ENCODE measurements at places on chromosomes 12 and 14.

- DNase-seq, result no peak
Observed at GRCh38 chr12:88546226-88546625, 34.0 kb downstream of the KITLG start.

DNA sequence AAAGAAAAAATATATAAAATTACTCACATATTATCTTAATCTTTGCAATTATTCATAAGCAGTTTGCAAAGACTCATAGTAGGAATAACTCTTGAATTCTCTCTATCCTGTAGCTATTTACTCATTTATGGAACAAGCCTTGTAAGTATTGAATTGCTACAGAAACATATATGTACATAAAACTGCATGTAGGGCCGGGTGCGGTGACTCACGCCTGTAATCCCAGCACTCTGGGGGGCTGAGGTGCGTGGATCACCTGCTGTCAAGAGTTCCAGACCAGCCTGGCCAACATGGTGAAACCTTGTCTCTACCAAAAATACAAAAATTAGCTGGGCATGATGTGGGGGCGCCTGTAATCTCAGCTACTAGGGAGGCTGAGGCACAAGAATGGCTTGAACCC is 286.2 kb downstream of the PPFIA2 start:
- DNase-seq, result no peak

GRCh38 chr14:39028620-39029019 is 74.4 kb downstream of the SEC23A start:
- DNase-seq, result no peak

DNA sequence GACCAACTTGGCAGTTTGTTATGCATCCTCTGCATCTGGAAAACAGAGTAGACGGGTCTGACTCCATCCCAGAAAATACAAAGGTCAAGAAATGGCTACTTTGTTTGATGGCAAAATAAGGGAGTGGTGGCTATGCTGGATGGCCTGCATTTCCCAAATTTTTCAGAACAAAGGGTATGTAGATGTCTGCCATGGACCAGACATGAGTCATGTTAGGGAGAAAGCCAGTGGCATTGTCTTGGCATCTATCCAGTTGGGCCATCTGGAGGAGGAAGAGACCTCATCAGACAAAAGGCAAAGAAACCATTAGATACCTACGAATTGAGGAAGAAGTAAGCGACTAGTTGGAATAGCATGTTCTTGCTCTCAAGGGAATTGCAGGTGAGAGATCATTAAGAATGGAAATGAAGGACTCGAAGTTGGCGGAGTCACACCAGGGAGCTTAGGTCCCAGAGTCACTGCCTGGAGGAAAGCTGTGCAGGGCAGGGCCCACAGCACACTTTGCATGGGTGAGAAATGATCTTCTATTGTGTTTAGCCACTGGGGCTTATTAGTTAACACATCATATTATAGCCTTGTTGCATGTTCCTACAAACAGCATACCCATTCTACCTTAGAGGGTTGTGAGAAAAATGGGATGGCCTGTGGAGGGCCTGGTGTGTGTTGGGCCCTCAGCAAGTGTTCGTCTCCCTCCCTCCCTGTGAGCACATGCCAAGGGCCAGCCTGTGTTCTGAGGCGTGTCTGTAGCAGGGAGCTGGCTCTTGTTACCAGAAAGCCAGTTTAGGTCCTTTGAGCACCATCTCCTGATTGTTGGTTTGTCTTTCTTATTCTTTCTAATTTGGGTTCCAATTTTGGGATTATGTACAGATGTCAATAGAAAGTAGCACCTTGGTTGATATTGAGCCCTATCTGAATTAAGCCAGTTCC is 119.4 kb downstream of the KTN1 start:
- no peak for DNase-seq

GRCh38 chr12:111823891-111824290 is 18.1 kb upstream of the MAPKAPK5 start:
- no peak for DNase-seq

- DNase-seq, result no peak
Observed at GRCh38 chr14:61322011-61322798, 826 bp downstream of the PRKCH start.

GRCh38 chr14:56271970-56272369 is 153.8 kb downstream of the PELI2 start:
- DNase-seq, result no peak

DNA sequence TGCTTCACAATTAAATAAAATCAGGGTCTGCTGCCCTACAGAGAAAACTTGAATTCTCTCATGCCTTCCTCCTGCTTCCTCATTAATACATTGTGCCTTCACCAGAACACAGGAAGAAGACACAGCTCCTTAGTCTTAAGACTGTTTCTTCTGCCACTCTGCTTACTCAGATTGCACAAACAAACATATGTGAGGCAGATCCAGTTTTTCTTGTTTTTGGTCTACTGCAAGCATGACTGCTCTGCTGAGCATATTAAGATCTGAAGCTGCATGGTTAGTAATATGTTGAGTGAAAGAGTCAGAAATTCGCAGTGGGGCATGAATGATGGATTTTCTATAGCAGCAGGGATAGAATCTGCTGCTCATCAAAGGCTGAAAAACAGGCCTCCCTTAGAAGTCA is 321.1 kb upstream of the STXBP6 start:
- no peak for DNase-seq

GRCh38 chr12:107337346-107338095 is 244.2 kb upstream of the CRY1 start:
- DNase-seq, result no peak

GRCh38 chr12:124170760-124171159 is 124.1 kb upstream of the RFLNA start:
- DNase-seq, result no peak

DNA sequence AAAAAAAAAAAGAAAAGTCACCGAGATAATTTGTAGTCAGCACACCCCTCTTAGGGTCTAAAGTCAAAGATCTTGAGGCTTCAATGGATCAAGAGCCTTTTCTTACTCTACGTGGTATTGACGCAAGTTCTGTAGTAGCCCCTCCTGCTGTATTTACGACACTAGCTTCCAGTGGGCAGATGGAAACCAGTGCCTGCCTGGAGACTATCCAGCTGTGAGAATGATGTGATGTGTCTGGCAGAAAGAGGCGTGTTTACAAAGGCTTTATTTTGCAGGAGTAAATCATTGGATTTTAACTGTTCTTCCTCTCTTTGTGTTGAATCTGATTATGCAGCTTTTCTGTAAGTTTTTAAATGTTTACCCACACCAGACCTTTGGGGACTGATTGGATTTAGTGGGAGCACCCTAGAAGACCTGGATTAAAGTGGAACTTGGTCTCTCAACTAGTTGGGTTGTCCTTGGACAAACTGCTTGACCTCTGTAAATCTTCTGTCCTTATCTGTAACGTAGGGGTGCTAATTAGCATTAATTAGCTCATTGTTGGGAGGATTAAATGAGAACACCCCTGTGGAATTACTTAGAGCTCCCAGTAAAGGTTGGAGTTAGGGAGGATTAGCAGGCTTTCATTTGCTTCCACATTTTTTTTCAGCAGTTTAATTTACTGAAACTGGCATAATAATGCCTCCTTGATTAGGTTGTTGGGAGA is 72.4 kb downstream of the RASSF3 start:
- DNase-seq, result no peak

GRCh38 chr14:63562405-63562804 is 19.2 kb upstream of the PPP2R5E start:
- no peak for DNase-seq

Measured in amniotic stem cell (primary cell).